Activated CD8-positive, alpha-beta memory T cell treated with anti-CD3 and anti-CD28 coated beads for 24 hours (primary cell): ENCODE measurements at places on chromosomes 2 and 18.

DNA sequence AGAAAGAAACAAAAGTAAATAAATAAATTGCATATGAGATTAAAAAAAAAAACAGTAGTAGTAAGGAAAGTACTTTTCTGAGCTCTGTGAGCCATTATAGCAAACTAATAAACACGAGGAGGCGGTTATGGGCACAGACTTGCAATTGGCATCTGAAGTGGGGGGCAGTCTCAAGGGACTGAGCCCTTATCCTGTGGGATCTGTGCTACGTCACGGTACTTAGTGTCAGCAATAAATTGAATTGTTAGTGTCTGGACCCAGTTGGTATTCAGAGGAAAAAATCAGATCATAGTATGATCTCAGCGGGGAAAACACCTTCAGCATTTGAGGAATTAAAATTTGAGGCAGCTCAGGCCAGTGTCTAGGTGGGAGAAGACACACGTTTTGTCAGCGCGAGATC lies 76.6 kb upstream of the TEX51 start:
- no peak for DNase-seq

DNA sequence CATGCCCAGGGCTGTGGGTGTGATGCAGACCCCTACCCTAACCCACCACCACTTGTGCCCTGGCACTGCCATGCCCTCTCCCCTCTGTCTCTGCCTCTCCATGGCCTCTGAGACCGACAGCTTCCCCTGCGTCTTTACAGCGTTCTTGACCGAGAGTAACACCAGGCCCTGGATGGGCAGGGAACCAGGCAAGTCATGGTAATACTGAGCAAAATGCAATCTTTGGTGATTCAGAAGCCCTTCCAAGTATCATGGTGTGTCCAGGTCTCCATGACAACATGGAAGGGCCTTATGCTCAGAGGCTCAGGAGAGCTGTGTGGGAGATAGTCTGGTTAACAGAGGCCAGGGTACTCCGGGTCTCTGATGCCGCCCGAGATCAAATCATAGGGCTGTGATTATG lies 176.1 kb downstream of the KLHL29 start:
- no peak for DNase-seq

GRCh38 chr2:143685421-143686078 lies 556.3 kb downstream of the ARHGAP15 start:
- no peak for DNase-seq

GRCh38 chr18:23201741-23202140 lies 66.5 kb downstream of the CABLES1 start:
- DNase-seq: no peak

GRCh38 chr18:11034884-11035283 lies 114.5 kb downstream of the PIEZO2 start:
- DNase-seq: no peak

DNA sequence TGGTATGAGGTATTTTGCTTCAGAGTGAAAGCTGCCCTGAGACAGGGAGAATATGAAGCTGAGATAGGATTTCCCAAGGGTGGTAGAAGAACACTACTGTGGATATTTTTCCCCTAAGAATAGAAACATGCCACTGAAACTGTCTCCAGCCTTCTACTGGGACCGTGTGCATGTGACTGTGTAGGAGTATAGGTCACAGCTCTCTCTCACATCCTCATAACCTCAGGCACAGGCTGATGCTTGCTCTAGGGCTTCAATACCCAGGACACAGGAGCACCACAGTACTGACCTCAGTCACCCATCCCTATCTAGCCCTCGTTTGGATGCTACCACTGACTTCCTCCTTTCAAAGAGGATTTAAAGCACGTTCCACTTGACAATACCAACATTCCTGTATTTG lies 67.2 kb downstream of the REV1 start:
- DNase-seq: no peak

- no peak for DNase-seq
These were observed 1.3 kb downstream of the UGT1A6 start for GRCh38 chr2:233693963-233694362.

- DNase-seq: no peak
These were observed 775.4 kb upstream of the ID2 start for GRCh38 chr2:7906431-7906830.

- no peak for DNase-seq
These were observed 644.6 kb upstream of the CNTNAP5 start for GRCh38 chr2:123380370-123380935.

- DNase-seq: no peak
These were observed 83.2 kb downstream of the ASB1 start for GRCh38 chr2:238509903-238510302.

DNA sequence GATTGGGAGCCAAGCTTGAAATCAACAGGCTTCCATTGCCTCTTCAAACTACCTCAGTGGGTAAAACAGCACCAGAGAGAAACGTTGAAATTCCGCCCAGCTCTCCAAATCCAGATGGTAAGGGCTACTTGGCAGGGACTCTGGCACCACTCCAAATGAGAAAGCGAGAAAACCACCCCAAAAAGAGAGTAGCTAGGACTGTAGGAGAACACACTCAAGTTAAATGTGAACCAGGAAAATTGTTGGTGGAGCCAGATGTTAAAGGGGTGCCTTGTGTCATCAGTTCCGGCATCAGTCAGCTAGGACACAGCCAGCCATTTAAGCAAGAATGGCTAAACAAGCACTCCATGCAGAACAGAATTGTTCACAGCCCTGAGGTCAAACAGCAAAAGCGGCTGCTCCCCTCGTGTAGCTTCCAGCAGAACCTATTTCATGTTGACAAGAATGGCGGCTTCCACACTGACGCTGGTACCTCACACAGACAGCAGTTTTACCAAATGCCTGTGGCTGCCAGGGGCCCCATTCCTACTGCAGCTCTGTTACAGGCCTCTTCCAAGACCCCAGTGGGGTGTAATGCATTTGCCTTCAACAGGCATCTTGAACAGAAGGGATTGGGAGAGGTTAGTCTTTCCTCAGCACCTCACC lies 167.3 kb downstream of the ASXL3 start:
- DNase-seq: no peak

- no peak for DNase-seq
These were observed 122.6 kb downstream of the DYSF start for GRCh38 chr2:71575966-71576365.

GRCh38 chr2:49318531-49318930 lies 164.2 kb upstream of the FSHR start:
- no peak for DNase-seq

- no peak for DNase-seq
These were observed 430.1 kb upstream of the CHST9 start for GRCh38 chr18:27614951-27615844.

DNA sequence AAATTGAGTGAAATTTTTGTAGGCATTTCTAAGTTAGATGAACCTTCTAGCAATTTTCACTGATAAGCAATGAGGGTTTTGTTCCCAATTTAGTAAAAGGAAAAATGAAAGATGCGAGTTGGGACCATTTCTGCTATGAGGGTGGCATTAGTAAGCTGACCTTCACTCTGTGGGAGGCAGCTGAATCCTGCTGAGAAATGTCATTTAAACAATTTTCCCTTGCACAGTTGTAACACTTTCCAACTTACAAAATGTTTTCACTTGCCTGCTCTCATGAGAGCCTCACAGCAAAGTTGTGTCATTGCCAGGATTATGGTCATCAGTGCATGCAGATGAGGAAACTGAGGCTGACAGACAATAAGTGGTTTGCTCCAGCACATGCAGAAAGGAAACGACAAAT lies 527.7 kb downstream of the TNS1 start:
- DNase-seq: no peak

DNA sequence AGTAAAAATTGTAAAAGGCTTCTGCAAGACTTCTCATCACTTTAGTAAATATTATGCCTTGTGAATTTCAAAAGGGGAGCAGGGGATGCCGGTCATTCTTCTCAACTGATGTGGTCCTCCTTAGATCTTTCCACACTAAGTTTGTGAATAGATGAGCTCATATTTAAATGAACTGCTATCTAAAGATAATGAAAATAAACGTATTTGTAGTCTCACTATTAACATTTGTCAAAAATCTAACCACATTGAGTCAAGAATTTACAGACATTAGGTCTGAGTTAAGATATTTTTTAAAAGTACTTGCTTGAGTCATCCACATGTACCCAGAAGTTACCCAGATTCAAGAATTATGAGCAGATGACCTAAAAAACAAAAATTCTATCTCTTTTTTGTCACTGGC lies 6.5 kb downstream of the PRPF40A start:
- no peak for DNase-seq

GRCh38 chr18:72674710-72675109 lies 130.6 kb upstream of the CBLN2 start:
- no peak for DNase-seq
